ENCODE measurements at places on chromosomes 1 and 21.

GRCh38 chr1:159211331-159212136 lies 6.9 kb downstream of the ACKR1 start:
- peak; percentile 82 for DNase-seq

GRCh38 chr1:111234866-111235265 lies 7.4 kb downstream of the CHI3L2 start:
- no peak for DNase-seq

DNA sequence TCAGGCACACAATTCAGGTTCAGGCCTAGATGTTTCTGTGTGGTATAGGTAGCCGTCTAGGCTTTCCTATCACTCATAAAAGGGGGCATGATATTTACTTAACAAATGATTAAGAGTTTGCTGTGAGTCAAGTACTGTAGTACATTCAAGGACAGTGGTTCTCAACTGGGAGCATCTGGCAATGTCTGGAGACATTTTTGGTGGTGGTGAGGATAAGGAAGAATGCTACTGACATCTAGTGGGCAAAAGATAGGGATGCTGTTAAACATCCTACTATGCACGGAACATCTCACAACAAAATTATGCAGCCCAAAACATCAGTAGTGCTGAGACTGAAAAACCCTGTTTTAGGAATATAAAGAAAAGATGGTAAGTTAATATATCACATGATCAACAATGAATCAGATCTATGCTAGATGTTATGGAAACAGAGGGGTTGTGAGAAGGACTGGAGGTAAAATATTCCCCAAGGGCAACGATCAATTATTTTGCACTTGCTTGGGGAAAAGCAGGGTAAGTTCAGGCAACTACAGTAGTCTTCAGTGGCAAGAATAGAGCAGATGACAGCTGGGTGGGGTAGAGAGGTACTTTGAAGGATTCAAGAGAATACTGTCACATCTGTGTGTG lies 4.9 kb downstream of the DNTTIP2 start:
- DNase-seq: peak; percentile 68

DNA sequence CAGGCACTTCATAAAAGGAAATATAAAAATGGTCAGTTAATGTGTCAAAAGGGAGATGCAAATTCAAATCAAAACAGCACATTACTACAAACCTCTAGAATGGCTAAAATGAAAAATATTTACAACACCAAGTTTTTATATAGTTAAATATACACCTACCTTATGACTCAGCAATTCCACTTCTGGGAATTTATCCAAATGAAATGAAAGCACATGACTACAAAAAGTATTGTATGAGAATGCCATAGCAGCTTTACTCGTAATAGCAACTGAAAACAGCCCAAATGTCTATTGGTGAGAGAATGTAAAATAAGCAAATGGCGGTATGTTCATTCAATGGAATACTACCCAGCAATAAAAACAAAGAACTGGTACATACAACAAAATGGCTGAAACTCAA lies 175.8 kb upstream of the SPAG17 start:
- peak; percentile 45 for DNase-seq

DNA sequence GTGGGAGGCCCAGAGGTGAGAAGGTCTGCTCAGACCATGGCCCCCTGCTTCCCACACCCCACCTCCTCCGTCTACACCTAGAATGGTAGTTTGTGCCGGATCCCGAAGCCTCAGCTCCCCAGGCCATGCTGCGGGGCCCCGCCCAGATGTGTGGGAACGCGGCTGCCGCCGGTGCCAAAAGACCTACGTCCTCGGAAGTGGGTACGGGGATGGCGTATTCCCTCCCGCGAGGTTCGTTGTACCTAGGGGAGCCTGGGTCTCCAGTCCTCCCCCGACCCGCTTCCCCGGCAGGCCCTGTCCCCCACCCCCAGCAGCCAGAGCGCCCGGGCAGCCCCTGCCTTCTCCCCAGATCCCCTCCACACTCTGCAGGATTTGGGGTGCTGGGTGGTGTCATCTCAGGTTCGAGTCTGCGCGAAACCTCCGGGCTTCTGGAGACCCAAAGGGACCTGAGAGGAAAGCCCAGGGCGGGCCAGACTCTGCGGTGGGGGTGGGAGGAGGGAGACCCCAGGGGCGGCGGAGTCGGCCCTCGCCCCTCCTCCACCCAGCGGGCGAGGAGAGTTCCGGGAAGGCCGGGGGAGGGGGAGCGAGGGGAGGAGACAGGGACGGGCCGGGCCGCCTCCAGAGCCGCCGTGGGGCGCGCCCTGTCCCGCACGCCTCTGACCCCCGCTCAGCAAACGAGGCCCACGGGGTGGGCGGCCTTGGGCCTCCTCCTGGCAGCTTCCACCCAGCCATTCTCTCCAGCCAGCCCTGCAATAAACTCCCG lies 6.2 kb upstream of the PRDM16 start:
- DNase-seq: no peak

DNA sequence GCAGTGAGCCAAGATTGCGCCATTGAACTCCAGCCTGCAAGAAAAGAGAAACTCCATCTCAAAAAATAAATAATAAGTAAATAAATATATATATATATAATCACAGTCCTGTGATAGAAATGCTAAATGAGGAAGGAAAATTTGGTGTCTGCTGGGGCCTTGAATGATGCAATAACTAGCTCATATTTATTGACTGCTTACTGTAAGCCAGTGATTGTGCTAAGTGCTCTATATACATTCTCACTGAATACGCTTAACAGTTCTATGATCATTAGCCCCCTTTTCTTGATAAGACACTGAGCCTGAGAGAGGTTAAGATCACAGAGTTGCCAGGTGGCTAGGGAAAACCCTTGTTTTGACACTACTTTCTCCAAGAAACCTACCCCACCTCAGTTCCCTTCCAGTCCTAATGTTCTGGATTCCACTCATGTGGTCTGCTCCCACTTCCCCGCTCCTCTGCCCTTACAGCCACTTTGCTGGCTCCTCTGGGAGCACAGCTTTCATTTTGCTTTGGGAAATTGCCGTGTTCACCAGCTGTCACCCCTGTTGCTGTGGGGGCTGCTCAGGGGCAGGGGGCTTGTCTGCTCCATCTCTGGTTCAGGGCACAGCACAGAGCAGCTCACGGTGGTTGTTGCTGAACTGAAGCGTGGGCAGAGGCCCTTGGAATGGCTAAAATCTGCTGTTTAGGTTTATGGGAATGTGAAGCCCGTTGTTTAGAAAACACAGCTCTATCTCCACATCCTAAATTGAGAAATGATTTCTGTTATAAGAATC lies 2.5 kb upstream of the BMP8A start:
- no peak for DNase-seq

DNA sequence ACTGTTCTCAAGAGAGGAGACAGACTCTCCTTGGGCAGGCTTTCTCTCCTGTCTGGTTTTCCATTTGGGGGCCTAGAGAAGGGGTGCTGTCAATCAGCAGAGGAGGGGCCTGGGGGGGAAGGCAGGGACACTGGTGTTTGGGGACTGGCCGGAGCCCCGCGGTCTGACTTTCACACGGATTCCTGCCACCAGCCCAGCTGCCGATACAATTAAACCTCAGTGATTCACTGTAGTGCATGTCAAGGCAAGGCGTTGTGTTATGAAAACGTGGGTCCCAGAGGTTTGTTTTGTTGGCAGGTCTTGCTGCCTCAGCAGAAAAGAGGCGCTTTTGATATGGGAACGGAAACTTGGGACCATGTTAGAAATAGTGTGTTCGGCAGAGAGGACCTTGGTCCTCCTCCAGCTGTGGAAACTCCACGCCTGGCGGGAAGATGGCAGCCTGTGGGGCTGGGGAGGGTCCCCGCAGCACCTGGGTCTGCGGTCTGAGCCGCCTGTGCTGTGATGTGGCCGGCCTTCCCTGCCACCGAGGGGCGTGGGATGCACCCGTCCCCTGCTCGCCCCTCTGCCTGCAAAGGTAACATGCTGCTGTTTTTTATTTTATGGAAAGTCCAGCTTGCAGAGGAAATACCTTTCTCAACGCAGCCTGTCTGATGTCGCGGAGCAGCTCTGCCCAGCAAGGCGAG lies 47.6 kb downstream of the SPSB1 start:
- no peak for DNase-seq

GRCh38 chr1:156709757-156710489 lies 4.5 kb upstream of the CRABP2 start:
- peak; percentile 67 for DNase-seq

DNA sequence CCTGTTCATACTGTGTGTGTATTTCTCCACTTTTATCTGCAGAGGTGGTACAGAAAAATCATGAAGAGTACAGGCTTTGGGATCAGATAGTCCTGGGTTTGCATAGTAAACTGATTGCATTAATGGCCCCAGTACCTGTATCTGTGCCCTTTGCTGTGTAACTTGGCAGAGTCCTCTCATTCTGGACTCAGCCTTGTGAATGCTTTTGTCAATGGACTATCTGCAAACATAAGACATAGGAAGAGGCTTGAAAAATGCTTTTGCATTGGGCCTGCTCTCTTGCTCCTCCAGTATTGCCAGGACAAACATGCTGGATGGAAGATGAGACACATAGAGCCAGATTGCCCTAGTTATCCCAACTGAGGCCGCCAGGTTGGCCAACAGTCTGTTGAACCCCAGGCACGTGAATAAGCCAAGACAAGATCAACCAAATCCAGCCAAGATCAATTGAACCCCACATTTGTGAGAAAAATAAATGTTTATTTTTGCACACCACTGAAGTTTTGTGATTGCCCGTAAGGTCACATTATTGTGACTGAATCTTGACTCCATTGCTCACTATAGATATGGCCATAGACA lies 37.2 kb downstream of the ADCY10 start:
- DNase-seq: no peak

DNA sequence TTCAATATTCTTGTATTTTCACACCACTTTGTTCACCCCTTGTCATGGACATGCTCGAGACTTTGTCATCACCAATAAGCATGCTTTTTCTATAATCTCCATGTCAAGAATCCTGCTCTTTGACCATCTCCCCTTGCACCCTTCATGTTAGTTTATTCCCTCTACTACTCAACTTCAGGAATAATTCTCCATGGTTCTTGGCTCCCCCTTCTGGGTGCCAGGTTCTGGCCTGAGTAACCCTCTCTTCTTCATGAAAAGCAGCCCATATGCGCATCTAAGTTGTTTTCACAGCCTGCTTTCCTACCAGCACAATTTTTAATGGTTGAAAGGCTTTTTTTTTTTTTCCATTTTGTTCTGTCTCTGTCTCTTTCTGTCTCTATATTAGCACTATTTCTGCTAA lies 160.7 kb downstream of the LEPR start:
- peak; percentile 10 for DNase-seq

GRCh38 chr1:14366091-14367018 lies 232.1 kb upstream of the KAZN start:
- DNase-seq: peak; percentile 5

GRCh38 chr1:6497215-6497866 lies 5.9 kb upstream of the PLEKHG5 start:
- DNase-seq: peak; percentile 42

- no peak for DNase-seq
Measured at GRCh38 chr1:110671361-110671760, 3.4 kb downstream of the KCNA3 start.

GRCh38 chr1:19949016-19949415 lies 25.6 kb upstream of the PLA2G2E start:
- DNase-seq: peak; percentile 76

Measured in fibroblast of pulmonary artery (primary cell).